Activated CD4-positive, alpha-beta T cell treated with anti-CD3 and anti-CD28 coated beads, Interleukin-2, amount 50 U/mL, for 16 hours (primary cell): ENCODE measurements at places on chromosomes 1 and 21.

- DNase-seq, result no peak
These were observed 90.4 kb upstream of the AJAP1 start for GRCh38 chr1:4564051-4564450.

- DNase-seq, result no peak
These were observed 292.0 kb downstream of the VAV3 start for GRCh38 chr1:107673006-107673405.

- DNase-seq, result no peak
These were observed 1082.4 kb upstream of the B3GALT2 start for GRCh38 chr1:194268839-194269238.

DNA sequence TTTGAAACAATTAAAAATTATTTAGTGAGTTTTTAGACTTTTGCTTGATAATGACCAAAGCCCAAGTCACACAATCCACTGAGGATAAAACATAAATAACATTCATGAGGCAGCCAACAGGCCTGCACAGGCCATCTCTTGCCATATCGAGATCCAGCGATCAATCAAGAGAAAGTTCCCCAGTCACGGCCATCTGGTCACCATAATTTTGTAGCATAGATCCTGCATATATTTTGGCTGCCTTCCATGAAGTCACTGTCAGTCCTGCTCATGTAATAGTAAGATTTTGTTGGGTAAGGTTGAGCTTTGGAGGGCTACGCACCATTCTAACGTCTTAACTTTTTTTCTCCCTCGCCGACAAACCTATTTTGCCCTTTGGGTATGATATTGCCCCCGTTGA lies 17.5 kb downstream of the KPNA6 start:
- DNase-seq, result no peak

- no peak for DNase-seq
These were observed 179.4 kb downstream of the SLC45A1 start for GRCh38 chr1:8497210-8497819.

DNA sequence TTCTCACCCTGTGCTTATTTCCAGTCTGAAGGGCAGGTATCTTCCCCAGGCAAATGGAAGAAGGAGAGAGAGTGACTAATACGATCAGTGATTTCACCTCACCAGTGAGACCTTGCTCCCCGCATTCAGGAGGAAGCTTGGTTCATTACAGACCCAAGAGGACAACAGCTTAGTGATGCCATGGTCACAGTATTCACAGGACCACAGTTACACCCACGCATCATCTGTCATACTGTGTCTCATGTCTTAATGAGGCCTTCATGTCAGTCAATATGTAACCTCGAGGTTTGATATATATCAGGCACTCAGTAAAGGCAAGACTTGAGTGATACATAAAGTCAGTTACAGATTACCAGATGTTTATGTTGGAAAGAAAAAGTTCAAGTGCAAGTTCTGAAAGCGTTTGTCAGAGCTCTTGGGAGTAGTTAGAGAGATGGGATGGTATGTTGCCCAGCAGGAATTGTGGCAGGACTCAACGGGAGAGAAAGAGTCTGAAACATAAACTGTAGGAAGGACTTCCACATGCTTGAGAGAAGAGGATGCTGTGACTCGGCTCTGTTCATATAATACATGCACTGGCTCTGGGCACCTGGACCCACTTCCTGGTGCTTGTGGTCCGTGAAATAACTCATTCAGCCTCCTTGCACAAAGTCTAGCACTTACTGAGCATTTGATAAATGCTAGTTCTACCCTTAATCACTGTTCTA lies 33.3 kb downstream of the GNPAT start:
- peak; percentile 44 for DNase-seq

DNA sequence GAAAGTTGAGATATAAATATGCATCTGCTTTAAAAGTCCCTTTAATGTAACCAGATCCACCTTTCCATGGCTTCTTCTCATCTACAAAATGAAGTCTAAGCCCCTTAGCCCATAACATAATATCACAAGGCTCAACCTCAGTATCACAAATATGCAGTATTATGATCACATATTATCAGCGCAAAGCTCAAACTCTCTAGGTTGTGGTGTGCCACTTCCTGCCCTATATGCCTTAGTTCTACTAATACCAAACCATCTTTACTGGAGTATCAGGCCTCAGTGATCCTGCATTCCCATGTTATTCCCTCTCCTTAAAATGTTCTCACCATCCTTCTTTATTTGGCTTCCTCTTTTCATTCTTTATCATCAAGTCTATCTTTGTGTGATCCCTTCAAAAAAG lies 301.8 kb downstream of the NEGR1 start:
- DNase-seq, result no peak

- no peak for DNase-seq
These were observed 137.8 kb downstream of the KCNK2 start for GRCh38 chr1:215220346-215220745.

GRCh38 chr1:19532519-19532918 lies 47.2 kb upstream of the CAPZB start:
- DNase-seq, result no peak

DNA sequence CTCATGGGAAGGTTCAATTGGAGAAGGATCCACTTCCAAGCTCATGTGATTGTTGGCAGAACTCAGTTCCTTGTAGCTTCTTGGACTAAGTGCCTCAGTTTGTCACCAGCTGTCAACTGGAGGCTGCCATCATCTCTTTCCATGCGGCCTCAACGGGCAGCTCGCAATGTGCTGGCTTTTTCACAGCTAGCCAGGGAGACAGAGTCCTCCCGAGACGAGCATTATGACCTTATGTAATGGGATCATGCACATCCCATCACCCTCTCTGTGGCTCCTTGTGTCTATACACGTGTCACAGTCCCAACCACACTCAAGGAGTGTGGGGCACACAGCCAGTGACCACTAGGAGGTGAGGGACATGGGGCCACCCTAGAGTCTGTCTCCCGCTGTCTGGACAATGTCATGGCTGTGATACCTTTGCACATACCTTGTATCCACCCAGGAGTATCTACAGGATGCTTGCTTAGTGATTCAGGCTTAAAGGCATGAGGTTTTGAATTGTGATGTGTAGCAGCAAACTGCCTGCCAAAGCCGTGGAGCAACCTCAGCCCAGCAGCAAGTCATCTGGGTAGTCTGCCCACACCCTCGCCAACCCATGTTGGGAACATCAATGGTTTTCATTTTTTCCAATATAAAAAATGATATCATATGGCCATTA lies 3.9 kb upstream of the KRTAP10-6 start:
- no peak for DNase-seq

DNA sequence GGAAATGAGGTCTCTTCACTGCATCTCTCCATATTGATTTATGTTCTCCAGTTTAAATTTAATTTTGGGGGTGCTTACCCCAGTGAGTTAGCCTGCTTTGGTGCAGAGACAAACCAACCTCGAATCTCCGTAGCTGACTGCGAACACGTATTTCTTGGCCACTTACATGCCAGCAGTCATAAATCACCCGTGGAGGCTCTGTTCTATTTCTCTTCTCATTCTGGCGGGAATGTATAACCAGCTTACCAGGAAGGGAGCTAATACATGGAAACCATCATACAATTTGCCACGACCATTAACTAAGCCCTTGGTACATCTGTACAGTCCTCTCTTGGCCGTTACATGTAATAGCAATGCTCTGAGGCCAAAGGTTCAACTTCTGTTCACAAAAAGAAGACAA lies 148.0 kb downstream of the PLA2G4A start:
- DNase-seq, result no peak

DNA sequence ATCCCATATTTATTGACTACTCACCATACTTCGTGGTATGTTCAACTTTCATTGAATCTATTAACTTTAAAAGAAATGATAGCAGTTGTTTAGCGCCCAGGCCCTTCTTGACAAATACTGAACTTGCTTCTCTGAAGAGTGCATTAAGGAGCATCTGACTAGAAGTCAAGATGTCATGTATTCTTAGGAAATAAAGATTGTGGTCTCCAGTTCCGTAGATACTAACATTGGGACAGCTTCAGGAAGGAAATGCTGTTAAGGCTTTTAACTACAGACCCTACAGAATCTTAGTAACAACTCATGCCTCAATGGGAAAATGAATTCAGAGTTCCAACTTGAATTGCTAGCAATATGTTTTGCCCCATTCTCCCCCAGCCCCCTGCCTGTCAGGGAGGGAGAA lies 14.8 kb downstream of the LYST start:
- no peak for DNase-seq

- peak; percentile 33 for DNase-seq
These were observed 95.9 kb downstream of the KCNJ15 start for GRCh38 chr21:38352536-38353219.

GRCh38 chr1:225462714-225463574 lies 35.1 kb upstream of the LBR start:
- no peak for DNase-seq

- DNase-seq, result no peak
These were observed 502.9 kb upstream of the ZRANB2 start for GRCh38 chr1:71583756-71584155.

DNA sequence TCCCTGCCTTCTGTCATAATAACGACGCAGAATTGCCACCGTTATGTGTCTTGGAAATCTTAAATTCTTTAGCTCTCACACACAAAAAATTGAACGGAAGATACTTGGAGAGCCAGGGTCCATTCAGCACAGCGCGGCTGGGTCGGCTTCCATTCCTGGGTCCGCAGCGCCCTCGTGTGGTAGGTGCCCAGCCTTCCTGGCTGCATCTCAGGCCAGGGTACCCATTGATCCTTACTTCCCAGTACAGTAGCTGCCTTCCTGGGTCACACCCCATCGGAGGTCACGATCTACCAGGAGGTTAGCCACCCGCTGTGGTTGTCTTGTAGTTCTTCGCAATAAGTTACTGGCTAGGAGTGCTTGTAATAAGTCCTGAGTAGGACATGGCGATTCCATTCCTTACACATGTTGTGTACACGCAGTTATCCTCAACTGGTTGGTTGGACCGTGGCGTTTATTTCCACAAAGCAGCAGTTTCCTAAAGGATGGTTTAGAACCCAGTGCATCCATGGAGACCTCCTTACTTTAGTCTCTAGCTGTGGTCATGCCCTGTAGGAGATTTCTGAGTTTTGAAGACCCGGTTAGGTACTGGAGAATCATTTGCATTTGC lies 9.9 kb upstream of the MTARC1 start:
- peak; percentile 65 for DNase-seq

GRCh38 chr21:44603911-44604310 lies 3.5 kb downstream of the KRTAP10-7 start:
- DNase-seq, result no peak

- no peak for DNase-seq
These were observed 272.7 kb downstream of the TRABD2B start for GRCh38 chr1:47724432-47724999.

DNA sequence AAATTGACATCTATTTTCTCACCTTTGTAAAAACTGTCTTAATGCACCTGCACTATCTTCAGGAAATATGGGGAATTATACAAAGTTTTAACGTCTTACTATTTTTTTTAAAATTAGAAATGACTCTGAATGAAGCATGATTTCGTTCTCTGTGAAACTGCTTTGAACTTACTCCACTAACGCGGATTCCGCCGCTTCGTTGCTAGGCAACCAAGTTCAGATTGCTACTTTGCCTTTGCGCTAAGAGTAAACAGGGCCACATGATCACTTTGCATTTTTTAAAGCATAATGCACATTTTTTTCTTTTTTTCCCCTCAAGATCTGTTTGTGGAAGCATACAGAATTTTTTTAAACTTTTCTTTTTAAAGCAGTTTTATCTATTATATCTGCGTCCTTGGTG lies 690.5 kb downstream of the BRINP3 start:
- no peak for DNase-seq

DNA sequence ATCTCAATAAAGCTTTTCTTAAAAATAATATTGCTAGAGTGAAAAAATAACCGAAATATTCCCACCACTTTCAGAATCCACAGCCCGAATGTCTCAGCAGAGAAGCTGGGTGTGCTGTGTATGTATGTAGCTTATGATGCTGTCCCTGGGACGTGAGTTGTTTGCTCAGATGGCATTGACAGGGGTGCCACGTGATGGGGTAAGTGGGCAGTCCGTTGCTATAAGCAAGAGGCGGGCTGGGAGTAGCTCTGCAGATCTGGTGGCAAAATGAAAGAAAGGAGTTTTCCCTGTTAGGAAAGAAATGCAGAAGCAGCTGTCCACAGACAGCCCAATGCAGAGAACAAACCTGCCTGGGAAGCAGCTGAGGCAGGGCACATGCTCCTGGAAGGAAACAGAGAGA lies 3.8 kb upstream of the FAM20B start:
- DNase-seq, result no peak

DNA sequence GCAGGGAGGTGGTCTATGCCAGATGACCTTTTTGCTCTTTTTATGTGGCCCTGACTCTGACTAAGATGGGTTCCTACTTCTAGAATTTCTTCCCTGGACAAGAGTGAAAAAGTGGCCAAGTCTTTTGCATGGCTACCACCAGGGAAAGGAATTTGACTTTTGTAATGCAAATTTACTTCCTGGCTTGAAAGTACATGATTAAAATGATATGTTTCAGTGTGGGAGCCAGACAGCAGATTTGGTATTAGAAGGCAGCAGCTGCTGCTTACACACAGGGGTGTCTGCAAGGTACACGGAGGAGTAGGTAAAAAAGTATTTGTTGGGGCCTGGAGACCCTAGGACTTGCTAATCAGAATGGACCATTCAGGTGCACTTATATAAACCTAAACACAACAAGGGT lies 78.4 kb downstream of the KCND3 start:
- no peak for DNase-seq

- no peak for DNase-seq
These were observed 123.0 kb upstream of the PTBP2 start for GRCh38 chr1:96598416-96599168.

DNA sequence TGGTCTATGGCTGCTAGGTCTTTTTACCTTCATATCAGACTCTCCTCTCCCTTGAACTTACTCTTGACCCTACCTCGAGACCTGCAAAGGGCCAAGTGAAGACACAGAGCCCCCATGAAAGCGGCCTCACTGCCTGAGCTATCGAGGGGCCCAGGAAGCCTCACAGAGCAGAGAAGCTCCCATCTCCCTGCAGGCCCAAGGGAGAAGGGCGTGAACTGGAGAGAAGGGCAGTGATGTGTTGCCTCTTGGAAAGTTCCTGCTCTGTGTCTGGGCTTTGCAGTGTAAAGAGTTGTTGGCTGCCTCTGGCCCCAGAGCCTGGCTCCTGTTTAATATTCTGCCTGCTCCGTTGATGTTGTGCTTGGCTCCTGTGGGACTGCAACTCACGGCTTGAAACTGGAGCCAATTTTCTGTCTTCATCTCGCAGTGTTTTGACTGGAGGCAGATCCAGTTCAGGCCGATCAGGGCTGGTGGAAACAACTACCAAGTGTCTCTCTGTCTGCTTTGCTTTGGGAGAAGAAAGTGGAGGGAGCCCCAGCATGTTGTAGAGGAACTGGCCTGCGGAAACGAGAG lies 4.3 kb downstream of the SERTAD4 start:
- no peak for DNase-seq

- peak; percentile 96 for DNase-seq
These were observed 23.1 kb upstream of the PTAFR start for GRCh38 chr1:28199328-28200233.

GRCh38 chr1:151854658-151855057 lies 1.1 kb upstream of the THEM5 start:
- DNase-seq, result no peak

GRCh38 chr1:205450448-205450847 lies 5.4 kb downstream of the BLACAT1 start:
- DNase-seq, result no peak

GRCh38 chr21:44761747-44762208 lies 39.8 kb downstream of the UBE2G2 start:
- no peak for DNase-seq
